ENCODE measurements at places on chromosomes 3 and 15. TPM values are rescaled to one million over a fixed set of nuclear protein-coding genes. Genes with fewer than 3 reads are reported as not detected.

DNA sequence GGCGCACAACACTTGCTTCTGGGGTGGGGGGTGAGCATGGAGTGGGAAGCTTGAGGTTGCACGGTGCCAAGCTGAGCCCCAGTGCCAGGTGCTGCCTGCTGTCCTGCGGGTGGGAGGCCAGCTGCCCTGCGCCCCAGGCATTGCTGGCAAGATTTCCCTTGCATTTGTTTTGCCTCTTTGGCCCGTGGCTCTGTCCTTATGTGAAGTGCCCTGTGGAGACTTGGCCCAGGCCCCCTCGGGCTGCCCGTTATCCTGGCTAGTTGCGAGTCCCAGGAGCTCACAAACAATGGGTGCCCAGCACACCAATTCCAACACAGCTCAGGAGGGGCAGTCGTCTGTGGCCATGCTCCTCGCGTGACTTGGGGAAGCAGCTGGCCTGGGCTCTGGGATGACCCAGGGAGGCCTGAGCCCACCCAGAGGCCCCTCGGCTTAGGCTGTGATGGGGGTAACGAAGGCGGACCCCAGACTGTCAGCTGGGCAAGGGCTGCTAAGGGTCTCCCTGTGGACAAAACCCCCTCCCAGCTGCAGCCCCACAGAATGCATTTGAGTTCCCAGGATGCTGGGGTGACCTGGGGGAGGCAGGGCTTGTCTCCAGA lies 5.9 kb downstream of the C3orf22 start:
- DNase-seq: no peak

DNA sequence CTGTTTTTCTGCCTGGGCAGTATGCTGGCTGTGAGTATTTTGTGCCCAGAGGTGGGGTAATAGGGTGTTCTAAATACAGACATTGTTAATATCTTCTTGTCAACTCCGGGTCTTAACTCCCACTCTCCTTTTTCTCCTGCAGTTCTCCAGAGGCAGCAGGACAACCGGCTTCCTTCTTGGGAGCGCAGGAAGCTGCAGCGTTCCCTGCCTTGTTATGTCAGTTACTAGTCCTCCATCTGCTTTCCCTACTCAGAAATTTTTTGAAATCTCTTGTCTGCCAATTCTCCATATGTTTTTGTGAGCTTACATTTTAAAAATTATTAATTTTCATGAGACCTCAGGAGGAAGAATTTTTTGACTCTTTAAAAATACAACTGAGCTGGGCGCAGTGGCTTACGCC lies 67.2 kb downstream of the NEO1 start:
- DNase-seq: no peak

GRCh38 chr3:132020058-132020457 lies 14.8 kb downstream of the CPNE4 start:
- no peak for DNase-seq

DNA sequence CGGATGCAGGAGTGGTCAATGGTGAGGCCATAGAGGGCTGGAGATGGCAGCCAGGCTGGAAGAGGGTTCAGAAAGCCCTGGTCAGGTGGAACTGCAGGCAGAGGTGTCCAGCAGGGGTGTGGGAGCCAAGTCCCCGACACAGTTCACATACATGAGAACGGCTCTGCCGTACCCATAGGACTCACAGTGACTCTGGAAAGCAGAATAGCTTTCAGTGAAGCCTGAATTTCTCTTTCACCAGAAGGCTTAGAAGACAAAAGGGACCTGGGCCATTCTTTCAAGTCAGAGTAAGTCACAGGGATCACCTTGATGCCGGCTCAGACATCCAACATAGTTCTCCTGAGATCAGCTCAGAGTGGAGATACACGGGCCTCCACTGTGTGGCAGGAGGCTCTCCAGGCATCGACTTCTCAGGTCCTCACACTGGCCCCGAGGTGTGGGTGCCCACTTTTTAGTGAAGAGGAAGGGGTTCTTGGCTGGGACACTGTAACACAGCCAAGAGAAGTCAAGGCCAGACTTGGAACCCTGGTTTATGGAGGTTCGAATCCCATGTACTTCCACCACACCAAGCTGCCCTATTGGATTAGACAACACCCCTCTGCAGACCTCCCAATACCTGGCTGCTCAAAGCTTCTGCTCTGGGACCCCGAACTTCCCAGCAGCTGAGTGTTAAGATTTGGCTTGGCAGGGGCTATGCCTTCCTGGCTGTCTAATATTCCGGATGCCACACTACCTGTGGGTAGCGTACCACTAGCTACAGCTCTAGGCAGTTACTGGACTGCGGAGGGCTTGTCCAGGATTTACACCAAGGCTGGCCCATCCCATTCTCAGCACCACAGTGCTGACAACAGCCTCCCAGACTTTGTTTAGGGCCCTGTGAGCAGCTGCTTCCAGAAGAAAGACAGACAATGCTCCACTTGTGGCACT lies 40.4 kb upstream of the RAB6B start:
- DNase-seq: no peak

GRCh38 chr3:188712248-188712924 lies 459.4 kb upstream of the TPRG1 start:
- DNase-seq: peak; percentile 92

DNA sequence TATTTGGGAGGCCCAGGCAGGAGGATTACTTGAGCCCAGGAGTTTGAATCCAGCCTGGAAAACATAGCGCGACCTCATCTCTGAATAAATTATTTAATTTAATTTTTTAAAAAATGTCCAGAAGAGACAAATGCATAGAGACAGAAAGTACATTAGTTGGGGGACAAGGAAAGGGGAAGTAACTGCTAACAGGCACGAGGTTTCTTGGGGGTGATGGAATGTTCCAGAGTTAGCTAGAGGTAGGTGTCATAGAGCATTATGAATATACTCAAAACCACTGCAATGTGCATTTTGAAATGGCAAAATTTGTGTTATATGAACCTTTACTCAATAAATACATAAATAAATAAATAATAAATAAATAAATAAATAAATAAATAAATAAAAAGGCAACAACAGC lies 31.7 kb upstream of the CYP11A1 start:
- no peak for DNase-seq

- DNase-seq: peak; percentile 40
Measured at GRCh38 chr15:91967935-91968606, 114.6 kb downstream of the SLCO3A1 start.

DNA sequence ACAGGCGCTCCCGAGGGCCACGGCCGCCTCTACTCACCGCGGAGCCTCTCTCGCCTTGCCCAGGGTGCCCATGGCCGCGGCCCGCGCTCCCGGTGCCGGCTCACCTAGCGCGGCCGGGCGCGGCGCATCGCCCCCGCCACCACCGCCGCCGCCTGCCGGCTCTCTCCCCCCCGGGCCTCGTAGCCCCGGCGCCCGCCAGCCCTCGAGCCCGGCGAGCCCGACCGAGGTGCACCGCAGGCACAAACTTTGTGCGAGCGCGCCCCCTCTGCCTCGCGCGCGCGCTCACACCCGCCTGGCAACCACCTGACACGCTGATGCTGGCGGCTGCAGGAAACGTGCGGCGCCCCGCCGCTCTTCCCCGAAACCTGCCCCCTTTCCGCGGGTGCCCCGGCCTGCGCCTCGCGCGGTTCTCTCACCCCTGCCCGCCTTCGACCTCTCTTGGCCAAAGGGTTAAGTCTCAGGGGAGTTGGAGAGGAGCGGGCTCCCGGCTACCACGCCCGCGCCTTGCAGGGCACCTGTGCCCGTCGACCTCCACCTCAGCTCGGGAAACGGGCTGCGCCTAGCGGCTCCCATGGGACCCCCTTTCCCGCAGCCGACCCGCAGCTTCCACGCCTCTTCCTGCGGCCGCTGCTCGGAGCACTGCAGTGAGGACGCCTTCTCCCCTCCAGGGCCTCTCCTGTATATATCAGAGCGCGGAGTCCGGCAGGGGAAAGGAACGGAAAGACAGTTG lies at the start of gene RASGRP1:
TSS of gene RASGRP1 (minus strand) at position 258 of the 730 bp plus-strand sequence. CDS start at position 72, 186 bp downstream.
- peak; percentile 56 for DNase-seq

DNA sequence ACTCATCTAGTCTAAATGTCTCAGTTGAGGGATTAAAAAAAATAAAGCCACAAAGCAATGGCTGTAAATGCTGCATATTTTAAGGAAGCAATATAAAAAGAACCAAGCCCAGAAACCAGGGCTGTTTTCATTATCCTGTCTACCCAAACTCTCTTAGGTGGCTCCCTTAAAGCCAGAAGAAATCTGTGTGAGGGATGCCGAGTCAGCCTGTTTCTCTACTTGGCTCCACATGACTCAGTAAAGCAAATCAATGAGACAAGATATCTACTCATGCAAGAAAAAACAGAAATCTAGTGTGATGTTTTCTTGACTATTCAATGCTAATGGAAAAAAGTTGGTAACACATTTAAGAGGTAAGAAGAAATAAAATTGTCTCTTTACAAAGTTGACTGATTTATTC lies 296.2 kb downstream of the ZBTB20 start:
- peak; percentile 12 for DNase-seq

DNA sequence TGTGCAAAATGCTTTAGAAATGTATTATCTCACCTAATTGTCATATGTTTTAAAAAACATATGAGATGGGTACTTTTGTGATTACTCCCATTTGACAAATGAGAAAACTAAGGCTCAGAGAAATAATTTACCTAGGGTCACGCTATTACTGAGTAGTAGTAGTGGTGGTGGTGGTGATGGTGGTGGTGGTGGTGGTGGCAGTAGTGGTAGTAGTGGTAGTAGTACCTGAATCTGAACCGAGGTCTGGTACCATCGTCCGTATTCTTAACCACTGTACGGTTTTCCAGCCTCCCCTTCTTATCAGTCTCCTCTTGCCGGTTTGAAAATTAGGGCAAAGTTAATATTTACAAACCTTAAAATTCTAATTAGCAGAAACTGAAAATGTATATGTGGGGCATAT lies 102.4 kb downstream of the KLHL25 start:
- DNase-seq: no peak

DNA sequence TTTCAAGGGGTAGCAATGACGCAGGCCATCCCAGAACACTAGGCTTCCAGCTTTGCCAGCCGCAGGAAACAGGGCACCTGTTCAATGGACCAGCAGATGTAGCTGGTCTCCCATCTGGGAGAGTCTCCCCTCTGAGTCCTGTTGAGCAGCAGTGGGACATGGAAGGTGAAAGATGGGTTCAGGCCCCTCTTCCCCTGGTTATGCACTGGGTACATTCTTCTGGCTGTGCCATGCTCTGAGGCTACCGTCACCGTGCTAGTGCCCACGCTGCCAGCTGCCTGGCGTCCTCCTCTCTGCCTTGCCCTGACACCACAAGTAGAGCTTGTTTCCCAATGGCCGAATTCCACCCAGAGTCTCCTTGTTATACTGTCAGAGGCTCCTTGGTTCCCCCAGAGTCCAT lies 63.1 kb downstream of the TLE3 start:
- no peak for DNase-seq

- peak; percentile 53 for DNase-seq
Measured at GRCh38 chr3:185813205-185813604, 11.6 kb downstream of the IGF2BP2 start.

GRCh38 chr3:183252973-183253527 lies at the start of gene B3GNT5:
Gene B3GNT5, plus strand, starts transcription at chr3:183253253. Its CDS starts 16,546 bp downstream, at chr3:183269799.
- DNase-seq: no peak

GRCh38 chr15:77126529-77127326 lies 55.8 kb upstream of the TSPAN3 start:
- no peak for DNase-seq

- DNase-seq: no peak
Measured at GRCh38 chr15:48887144-48887543, 9.2 kb downstream of the EID1 start.

DNA sequence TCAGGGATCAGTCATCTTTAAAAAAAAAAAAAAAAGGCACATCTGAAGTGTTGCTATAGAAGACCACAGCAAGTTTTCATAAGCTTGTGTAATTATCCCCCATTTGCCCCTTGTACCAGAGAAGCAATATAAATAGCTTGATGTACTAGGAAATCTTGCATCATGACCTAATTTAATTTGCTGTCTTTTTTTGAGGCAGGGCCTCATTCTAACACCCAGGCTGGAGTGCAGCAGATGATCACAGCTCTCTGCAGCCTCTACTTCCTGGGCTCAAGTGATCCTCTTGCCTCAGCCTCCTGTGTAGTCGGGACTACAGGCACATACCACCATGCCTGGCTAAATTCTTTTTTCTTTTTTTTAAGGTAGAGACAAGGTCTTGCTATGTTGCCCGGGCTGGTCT lies 88.7 kb downstream of the ARIH1 start:
- DNase-seq: no peak

GRCh38 chr3:139770577-139770976 lies 92.8 kb upstream of the NMNAT3 start:
- no peak for DNase-seq

GRCh38 chr15:28929200-28929599 lies 43.4 kb downstream of the APBA2 start:
- DNase-seq: no peak

GRCh38 chr15:23606226-23606625 lies 40.8 kb downstream of the MKRN3 start:
- DNase-seq: no peak

DNA sequence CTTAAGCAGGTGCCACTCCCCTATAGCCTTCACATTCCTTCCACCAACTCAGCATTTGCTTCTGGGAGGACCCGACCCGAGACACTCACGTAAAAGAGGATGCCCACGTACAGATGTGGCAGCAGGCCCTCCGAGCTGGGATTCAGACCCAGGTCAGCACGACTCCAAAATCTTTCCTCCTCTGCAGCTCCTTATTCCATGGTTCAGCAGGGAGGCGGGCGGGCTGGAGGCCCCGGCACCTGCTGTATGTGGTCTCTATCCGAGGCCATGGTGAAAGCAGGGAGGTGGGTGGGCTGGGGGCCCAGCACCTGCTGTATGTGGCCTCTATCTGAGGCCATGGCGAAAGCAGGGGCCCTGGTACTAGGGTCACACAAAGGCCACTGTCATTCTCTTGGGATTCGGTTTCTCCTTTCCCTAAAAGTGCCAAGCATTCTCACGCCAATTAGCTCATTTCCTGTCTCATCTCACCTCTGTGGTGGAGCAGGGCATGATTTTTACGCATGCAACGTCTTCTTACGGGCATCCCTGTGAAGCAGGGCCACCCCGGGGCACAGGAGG lies 5.9 kb upstream of the MUC4 start:
- no peak for DNase-seq

DNA sequence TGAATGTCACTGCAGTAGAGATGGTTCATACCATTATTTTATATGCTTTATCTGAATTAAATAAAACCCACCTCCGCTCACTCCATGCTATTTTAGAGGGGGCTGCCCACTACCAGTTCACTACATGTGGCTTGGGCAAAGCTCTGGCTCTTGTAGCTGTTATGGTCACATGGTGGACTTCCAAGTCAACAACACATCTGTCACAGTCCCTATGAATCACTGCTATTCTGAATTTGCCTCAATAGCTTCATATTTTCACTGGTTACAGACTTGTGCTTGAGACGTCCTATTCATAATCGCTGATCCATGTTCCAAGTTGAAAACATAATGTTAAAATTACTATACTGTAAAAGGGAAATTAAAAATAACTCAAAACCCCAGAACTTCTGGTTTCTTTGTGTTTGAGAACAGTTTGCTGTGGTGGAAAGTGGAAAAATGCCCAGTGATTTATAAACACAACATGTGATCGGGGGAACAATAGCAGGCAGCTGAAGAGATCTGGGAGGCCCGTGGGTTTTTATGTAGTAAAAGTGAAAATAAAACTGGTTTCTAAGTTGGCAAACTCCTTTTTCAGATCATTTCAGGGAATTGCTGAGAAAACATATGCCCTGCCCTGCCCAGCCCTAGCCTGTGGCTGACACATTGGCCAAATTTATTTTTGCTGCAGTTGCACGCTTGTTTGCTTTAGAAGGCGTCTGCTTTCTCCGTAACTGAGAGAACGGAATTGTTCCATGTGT lies 128.8 kb upstream of the PRR23C start:
- no peak for DNase-seq

IGF2BP2 gene
- total RNA-seq: 126 TPM

PLSCR5 gene
- not detected for total RNA-seq

LRRIQ4 gene
- not detected for total RNA-seq

TOMM70 gene
- total RNA-seq: 35.1 TPM

NMB gene
- 1.3 TPM for total RNA-seq

ROBO2 gene
- total RNA-seq: 14.5 TPM

SLC9C1 gene
- not detected for total RNA-seq

UBA3 gene
- 64.3 TPM for total RNA-seq

NSMCE3 gene
- total RNA-seq: 6.3 TPM

CELF6 gene
- not detected for total RNA-seq
